AG09319 (cell line): ENCODE measurements at places on chromosomes 7 and 10.

DNA sequence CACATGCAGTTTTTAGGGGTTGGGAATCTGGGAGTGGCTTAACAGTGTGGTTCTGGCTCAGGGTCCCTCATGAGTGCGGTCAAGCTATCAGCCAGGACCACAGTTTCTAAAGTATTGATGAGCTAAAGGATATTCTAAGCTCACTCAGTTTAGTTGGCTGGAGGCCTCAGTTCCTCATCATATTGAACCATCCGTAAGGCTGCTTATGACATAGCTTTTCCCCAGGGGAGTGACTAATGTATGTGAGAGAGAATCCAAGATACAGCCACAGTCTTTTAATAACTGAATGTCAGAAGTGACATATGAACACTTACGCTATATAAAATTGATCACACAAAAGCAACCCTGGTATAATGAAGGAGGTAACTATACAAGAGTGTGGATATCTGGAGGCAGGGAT, 245.3 kb downstream of the POLR1F start:
- no peak for DNase-seq

DNA sequence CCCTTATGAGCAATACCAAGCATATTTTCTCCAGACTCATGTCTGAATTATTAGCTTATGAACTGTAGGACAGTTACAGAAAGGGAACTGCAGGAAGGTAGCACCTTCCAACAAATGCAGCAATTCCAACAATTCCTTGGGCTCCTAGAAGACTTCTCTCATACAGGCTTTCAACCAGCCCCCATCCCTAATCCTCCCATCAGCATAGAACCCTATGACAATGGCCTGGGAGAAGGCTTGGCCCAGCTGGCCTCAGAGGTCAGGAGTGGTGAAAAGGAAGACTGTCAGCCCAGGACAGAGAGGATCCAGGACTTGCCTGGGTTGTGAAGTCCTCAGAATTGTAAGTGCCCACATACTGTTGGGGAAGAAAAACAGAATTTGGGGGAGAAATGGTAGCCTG, 5.9 kb downstream of the VPS41 start:
- DNase-seq = no peak

- no peak for DNase-seq
Observed at GRCh38 chr10:77836299-77836820, 90.2 kb downstream of the DLG5 start.

GRCh38 chr7:122100021-122100420, 44.0 kb downstream of the AASS start:
- DNase-seq = no peak

- no peak for DNase-seq
Observed at GRCh38 chr10:79149662-79150443, 81.1 kb downstream of the ZMIZ1 start.

DNA sequence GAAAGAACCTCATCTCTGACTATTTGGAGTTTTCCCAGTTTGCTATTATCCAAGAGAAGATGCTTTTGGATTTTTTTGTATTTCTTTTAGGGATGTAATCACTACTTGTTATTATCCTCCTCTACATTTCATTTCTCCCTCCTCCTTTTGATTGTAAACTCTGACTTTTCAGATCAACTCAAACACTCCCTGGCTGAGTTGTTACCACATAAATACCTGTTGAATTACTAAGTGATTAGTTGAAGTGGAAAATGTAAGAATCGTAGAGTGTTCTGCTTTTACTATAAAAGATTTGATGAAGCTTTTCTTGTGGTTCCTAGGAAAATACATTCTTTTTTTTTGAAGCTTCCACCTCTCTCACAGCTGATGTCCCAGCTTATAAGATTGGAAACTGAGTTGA, 164.1 kb upstream of the C1GALT1 start:
- no peak for DNase-seq

- DNase-seq = no peak
Observed at GRCh38 chr7:66741710-66742049, 1.1 kb downstream of the RABGEF1 start.

- no peak for DNase-seq
Observed at GRCh38 chr7:16178092-16178491, 243.2 kb downstream of the CRPPA start.

DNA sequence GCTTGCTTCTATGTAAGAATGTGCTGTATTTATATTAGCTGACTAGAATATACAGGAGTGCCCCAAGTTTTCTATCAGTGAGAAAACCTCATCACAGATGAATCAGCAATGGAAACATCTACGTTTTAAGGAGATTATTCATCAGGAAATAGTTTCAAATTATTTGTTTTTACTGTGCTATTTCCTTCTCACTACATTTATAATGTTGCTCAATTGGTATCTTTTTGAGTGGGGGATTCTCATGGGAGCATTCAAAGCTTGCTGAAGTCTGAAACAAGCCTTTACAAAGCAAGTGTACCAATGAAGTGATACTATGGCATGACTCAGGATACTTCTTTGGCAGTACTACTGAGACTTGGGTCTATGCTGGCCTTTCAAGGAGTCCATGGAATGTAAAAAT, 191.1 kb upstream of the SLC26A5 start:
- peak; percentile 38 for DNase-seq

GRCh38 chr10:16116404-16117304, 256.3 kb upstream of the MINDY3 start:
- DNase-seq = no peak

DNA sequence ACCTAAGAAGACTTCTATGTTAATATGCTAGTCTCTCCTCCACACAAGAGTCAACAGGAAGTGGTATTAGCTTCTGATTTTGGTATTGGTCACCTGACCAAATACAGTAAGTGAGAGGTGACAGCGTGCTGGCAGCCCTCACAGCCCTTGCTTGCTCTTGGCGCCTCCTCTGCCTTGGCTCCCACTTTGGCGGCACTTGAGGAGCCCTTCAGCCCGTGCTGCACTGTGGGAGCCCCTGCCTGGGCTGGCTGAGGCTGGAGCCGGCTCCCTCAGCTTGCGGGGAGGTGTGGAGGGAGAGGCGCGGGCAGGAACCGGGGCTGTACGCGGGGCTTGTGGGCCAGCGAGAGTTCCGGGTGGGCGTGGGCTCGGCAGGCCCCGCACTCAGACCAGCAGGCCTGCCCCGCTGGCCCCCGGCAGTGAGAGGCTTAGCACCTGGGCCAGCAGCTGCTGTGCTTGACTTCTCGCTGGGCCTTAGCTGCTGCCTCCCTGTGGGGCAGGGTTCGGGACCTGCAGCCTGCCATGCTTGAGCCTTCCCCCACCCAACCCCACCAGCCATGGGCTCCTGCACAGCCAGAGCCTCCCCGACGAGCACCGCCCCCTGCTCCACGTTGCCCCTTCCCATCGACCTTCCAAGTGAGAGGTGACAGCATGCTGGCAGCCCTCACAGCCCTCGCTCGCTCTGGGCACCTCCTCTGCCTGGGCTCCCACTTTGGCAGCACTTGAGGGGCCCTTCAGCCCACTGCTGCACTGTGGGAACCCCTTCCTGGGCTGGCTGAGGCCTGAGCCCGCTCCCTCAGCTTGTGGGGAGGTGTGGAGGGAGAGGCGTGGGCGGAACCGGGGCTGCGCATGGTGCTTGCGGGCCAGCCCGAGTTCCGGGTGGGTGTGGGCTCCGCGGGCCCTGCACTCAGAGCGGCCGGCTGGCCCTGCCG, 4.2 kb upstream of the ACSL5 start:
- DNase-seq = no peak

DNA sequence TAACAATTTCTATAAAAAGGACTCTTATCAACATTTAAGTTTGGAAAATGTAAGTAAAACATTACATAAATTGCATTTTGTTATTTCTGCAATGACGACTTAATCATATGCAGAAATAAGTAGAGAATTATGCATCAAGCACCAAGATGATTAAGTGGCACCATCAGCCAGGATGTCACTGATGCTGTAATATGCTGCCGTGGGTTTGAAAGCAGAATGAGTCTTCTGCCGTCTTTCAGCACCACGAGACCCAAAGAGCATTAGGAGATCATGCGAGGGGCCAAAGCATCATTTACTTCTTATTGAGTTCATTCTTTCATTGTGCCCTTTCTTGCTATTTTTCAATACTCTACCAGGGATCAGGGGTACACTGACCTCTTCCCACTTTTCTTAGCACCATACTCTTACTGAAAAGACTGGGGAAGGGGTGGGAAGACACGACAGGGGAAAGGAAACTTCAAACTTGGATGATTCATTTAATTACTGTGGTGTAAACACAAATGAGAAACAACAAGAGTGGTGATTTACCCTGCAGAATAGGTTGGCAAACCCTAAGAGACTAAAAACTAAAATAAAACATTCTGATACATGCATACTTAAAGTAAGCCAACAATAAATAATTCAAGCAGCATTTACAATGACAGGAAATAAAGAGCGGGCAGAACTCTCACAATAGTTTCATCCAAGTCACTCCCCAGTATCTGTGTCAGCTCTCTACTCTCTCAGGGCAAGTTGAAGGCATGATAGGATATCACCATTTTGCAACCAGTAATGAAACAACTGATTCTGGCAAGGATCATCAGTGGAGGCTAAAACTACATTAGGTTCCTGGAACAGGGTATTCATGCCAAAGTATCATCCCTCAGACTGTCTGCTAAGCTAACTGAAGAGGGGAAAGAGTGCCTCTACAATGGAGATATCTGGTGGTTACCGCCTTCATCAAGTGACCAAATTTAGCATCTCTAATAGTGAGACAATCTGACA, 70.8 kb downstream of the CUL2 start:
- DNase-seq = no peak
